Activated CD8-positive, alpha-beta memory T cell treated with anti-CD3 and anti-CD28 coated beads for 48 hours (primary cell): ENCODE measurements at places on chromosomes 2 and 18.

DNA sequence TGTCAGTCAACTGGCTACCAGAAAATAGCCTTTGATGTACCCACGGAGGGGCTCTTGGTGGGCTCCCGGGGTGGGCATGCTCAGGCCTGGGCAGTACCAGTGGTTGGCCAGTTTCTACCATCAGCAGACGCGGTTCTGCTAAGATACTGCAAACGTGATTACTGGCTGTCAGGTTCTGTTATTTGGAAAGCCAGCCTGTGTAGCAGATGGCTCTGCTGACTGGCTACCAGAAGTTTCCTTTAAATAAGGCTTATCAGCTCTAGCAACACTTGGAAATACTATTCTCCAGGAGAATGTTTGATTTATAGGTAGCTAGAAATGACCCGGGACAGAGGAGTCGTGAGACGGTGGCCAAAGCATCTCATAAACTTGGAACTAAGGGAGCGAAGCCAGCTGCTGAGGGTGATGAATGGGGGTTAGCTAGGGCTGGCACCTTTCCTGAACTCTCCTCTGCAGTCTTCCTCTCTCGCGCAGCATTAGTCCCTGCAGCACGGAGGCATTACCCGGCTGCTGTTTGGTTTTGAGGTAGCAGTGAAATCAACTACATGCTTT, 171.9 kb downstream of the AGAP1 start:
- DNase-seq = no peak

DNA sequence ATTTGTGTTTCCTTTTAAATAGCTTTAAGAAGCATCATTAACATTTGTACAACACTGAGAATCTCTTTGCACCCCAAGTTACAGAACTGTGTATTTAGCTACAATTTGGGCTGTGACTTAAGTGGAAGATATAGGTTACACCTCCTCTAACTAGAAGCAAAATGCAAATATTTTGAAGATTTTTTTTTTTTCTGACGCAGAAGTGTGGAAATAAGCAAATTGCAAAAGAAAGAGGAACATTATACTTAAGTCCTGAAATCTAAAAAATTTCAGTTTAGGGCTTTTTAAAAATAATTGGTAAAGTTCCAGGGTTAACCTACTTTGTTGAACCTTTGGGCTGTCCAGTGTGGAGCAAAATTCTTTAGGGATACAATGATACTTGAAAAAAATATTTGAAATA, 41.4 kb upstream of the RBMS1 start:
- no peak for DNase-seq

DNA sequence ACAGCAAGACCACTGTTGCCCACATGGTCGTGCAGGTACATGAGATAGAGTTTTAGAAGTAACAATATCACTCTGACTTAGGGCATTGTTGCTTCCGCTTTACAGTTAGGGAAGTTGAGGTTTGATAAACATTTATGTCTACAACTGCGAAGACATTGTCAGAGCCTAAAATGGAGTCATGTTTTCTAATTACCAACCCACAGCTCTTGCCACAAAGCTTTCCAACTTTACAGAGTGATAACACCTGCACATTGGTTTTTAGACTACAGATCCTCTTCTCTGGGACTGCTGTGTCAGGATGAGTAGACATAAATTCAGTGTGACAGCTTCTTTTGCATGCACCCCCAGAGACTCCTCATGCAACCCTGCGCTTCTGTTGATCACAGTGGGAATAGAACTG, 119.0 kb downstream of the FEZ2 start:
- DNase-seq = no peak

DNA sequence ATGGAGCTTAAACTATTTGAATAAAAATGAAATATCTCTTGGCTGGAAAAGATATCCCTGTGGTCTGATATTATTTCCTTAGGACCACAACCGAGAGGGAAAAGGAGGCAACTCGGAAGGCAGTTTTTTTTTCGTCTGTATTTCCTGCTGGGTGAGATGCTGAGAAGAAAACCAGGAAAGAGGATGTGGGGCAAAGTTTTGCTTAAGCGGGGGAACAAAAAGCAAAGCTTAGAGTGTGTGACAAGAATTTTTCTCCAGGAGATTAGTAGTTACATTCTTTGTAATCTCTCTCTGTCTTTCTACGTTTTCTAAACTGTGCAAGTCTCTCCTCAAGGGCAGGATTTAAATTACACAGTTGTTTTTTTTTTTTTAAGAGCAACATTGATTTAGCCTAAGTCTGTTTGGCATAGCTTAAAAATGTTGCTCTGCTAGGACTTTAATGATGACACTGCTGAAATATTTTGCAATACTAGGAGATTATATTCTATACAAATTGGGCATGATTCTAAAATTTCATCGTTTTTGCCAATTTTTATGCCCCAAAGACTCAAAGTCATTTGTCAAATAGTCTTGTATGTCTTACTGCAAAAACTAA, 258.5 kb downstream of the KCNS3 start:
- DNase-seq = no peak

GRCh38 chr2:101518578-101519492, 43.9 kb upstream of the RFX8 start:
- DNase-seq = no peak
